Activated CD8-positive, alpha-beta memory T cell treated with anti-CD3 and anti-CD28 coated beads, Interleukin-2, amount 10 ng/mL, durations not matched to agents 7 days and 5 days (primary cell): ENCODE measurements at places on chromosomes 12 and 14. TPM values are rescaled to one million over a fixed set of nuclear protein-coding genes. Genes with fewer than 3 reads are reported as not detected.

RHNO1 gene
- total RNA-seq = 43.4 TPM

GRCh38 chr12:112904571-112904970 is 2.2 kb upstream of the OAS1 start:
- H3K27ac ChIP-seq = peak overlapping the region; percentile 71
- H3K4me1 ChIP-seq = peaks cover 61% of the 10 kb centered on the region
- no peak for DNase-seq
- peaks cover 31% of the 10 kb centered on the region for H3K36me3 ChIP-seq
- H3K4me3 ChIP-seq = no peak overlapping the region
- no peaks in the 10 kb centered on the region for H3K27me3 ChIP-seq

DNA sequence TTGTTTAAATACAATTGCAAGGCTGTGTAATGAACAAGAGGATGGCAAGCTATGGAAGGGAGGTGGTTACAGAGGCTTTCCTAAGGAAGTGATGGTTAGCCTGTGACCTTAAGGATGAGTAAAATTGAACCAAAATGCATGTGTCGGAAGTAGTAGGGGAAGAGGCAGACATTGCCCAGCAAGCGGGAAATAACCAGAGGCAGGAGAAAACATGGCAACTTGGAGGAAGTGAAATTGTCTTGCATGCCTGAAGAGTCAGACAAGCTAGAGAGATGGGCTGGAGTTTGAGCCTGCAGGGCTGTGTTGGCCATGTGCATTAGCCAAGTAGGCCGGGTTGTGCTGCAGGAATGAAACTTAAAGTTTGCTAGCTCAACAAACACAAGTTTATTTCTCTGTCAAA is 96.2 kb downstream of the BTG1 start:
- H3K4me3 ChIP-seq = no peak overlapping the region
- no peaks in the 10 kb centered on the region for H3K27me3 ChIP-seq
- H3K36me3 ChIP-seq = peaks cover 4% of the 10 kb centered on the region

GRCh38 chr12:111532751-111533150 is 66.4 kb downstream of the ATXN2 start:
- H3K27ac ChIP-seq = no peak overlapping the region
- peaks cover 3% of the 10 kb centered on the region for H3K36me3 ChIP-seq
- no peak for DNase-seq
- no peaks in the 10 kb centered on the region for H3K27me3 ChIP-seq

- no peak overlapping the region for H3K4me3 ChIP-seq
- no peak overlapping the region for H3K27ac ChIP-seq
- no peak for DNase-seq
- H3K27me3 ChIP-seq = peaks cover 17% of the 10 kb centered on the region
- no peaks in the 10 kb centered on the region for H3K4me1 ChIP-seq
- no peaks in the 10 kb centered on the region for H3K36me3 ChIP-seq
Measured at GRCh38 chr12:13941258-13942249, 39.8 kb downstream of the GRIN2B start.
